Activated CD4-positive, alpha-beta T cell treated with anti-CD3 and anti-CD28 coated beads, Interleukin-2, amount 50 U/mL, for 1 hour (primary cell): ENCODE measurements at places on chromosomes 7 and 10.

GRCh38 chr7:124914298-124914697, 15.3 kb downstream of the POT1 start:
- no peak for DNase-seq

- no peak for DNase-seq
Observed at GRCh38 chr7:22564511-22565045, 64.6 kb upstream of the STEAP1B start.

DNA sequence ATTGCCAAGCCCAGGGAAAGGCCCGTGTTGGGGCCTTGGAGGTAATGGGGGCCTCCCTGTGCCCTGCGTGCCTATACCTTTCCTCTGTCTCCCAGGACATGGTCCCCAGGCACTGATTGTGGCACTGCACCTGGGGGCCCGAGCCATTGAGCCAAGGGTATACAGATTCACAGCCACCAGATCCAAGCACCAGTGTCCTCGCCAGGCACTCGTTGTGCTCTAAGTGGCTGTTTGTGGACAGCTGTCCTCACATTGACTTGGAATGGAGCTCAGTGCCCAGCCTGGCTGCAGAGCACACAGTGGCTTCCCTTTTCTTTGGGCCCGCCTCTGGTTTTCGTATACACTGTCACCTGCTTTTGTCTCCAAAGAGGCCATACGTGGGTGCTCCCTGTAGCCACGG, 72.0 kb upstream of the BTBD16 start:
- no peak for DNase-seq

GRCh38 chr7:51366930-51367613, 50.5 kb upstream of the COBL start:
- no peak for DNase-seq

- DNase-seq: no peak
Observed at GRCh38 chr7:924541-925231, 29.8 kb downstream of the ADAP1 start.

GRCh38 chr10:12720217-12720981, 281.1 kb downstream of the CCDC3 start:
- DNase-seq: no peak

DNA sequence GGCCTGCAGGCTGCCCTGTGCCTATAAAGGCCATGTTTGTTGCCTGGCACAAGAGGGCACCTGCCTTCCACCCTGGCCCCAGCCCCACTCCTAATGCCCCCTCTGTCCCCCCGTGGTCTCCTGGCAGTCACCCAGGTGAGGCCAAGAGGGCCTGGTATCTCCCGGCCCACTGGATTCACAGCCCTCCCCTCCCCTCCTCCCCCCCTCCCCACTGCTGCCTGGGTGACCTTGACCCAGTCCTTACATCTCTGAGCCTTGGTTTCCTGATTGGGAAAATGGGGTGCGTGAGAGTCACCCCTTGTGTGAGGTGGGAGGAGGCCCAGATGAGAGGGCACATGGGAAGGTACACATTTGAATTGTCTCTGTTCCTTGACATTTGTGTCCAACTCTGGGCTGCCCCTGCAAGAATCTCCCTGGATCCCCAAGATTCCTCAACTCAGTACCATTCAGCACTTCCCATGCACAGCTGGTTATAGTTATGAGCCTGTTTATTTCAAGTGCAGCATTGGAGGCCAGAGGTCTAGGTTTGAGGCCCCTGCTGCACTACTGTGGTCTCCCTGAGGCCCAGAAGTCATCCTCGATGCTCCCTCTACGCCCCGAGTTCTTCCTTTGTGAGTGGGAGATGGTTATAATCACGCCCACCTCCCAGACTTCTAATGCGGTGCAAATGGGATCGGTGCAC, 58.9 kb downstream of the TMEM270 start:
- DNase-seq: no peak

DNA sequence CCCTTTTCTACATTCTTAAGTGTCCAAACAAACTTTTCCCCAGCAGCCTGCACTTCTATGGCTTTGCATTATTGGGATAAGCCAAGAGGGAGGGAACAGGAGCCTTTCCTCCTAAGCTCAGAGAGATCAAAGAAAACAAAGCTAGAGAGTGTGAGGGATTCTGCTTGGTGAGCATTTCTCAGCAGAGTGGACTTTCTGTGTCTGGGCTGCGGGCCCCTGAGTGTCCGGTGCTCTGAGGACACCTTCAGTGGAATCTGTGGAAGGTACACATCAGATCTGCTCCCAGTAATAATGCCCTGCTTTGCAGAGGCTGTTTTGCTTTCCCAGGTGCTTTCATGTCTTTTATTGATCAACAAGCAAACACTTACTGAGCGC, 50.2 kb downstream of the KCNMA1 start:
- no peak for DNase-seq

- no peak for DNase-seq
Observed at GRCh38 chr10:63899673-63900300, 378.6 kb downstream of the REEP3 start.

DNA sequence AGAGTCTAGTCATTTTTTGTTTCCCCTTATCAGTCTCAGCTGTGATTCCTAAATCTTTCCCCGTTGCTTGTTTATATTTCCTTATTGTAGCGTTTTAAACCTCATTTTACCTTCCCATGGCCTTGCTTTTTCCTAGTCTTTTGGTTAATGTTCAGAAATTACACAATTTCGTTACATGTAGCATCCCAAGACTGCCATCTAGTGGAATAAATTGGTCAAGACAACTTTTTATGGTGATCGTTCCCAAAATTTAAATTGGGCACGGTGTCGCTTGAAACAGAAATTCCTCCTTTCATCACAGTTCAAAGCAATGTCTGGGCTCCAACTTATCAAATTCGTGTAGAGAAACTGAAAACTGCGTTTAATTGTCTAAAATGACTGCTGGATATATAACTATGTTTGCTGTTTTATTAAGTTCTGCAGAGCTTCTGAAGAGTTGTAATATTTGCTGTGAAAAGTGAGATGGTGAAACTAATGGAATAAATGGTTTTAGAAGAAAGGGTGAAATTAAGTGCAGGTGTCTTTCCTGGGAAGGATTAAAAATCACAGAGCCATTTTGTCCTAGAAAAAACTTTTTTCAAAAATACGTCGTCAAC, 370.2 kb downstream of the PHF14 start:
- DNase-seq: no peak

- no peak for DNase-seq
Observed at GRCh38 chr10:99630433-99630832, 10.2 kb upstream of the SLC25A28 start.

GRCh38 chr10:72109636-72110157, 21.3 kb upstream of the SPOCK2 start:
- no peak for DNase-seq

GRCh38 chr10:33326933-33327332, 7.5 kb downstream of the NRP1 start:
- DNase-seq: no peak

- DNase-seq: no peak
Observed at GRCh38 chr10:63458177-63458576, 7.6 kb downstream of the JMJD1C start.

GRCh38 chr10:17742918-17743317, 9.1 kb upstream of the TMEM236 start:
- DNase-seq: peak; percentile 69

DNA sequence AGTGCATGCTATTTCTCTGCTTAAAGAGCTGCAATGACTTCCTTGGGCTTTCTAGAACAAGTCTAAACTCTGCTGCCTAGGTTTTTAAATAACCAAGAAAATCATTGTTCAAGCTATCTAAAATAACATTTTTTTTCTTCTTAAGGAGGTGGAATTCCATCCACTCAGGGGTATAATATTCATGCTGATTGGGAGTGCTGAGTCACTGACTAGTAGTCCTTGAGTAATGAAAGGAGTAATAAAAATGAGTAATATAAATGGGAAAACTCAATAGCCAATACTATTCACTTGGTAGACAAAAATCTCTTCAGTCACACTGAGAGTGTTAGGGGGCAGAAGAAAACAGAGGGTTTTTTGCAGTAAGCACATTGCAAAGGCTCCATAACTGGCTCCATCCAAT, 72.0 kb downstream of the GFRA1 start:
- no peak for DNase-seq

DNA sequence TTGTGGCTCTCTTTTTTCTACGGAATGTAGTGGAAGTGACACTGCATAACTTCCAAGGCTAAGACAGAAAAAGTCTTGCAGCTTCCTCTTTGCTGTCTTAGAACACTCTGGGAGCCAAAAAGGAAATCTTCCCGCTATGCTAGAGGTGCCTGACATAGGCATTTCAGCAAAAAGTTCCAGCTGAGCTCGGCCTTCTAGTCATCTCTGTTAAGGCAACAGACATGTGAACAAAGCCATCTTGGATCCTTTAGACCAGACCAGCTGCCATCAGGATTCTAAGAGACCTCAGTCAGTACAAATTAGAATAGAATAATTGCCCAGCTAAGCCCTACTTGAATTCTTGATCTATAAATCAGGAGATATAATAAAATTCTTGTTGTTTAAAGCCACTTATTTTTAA, 16.3 kb upstream of the COL1A2 start:
- DNase-seq: no peak

- no peak for DNase-seq
Observed at GRCh38 chr7:47807126-47807525, 141.1 kb downstream of the PKD1L1 start.

DNA sequence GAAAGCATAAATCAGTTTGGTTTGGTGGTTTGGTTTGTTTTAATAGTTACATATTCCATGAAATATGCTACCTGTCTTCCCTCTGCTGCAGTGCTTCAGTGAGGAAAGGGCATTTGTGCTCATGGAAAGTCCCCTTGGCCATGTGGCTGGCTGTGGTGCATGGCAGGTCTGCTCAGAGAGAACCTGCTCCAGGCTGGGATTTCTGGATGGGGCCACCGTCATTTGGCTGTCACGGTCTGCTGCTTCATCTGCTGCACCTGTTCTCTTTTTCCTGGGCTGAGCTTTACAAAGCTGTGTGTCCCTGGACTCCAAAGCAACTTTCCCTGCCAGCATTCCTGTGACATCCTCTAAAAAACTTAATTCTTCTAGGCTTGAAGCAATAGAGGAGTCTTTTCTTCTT, 8.9 kb downstream of the CDK14 start:
- DNase-seq: no peak

- DNase-seq: no peak
Observed at GRCh38 chr10:33183655-33184054, 150.8 kb downstream of the NRP1 start.

DNA sequence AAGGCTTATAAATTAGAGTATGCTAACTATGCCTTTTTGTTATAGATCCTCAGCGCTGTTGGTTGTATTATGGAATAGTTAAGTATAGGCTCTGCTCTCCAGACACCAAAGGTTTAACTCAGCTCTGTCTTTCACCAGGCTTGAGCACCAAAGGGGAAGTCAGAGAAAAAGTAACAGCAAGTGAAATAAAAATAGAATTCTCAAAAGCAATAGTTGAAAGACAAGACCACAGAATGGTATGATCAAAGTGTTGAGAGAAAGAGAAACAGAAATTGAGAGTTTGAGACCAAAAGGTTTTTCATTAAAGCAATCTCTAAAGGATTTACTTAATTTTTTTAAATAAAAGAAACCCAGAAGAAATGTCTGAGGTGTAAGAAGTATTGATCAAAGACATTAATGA, 529.8 kb upstream of the C7orf33 start:
- DNase-seq: no peak

DNA sequence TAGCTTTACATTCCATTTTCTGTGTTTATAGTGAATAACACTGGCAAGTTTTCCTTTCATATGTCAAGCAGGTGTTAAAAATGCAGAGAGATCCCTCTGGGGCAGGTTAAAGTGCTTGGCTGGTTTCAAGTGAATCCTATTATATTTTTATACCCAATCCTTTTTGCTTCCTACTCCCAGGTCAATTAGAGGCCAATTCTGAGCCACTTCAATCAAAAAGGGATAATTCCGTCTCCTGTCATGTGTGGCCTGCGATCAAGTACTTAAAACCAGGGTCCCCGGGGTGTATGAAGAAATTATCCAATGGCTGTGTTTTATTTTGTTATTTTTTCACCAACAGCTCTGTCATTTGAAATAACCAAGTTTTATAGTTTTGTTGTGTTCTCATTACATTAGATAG, 313.2 kb downstream of the PRPF18 start:
- no peak for DNase-seq

GRCh38 chr7:44914992-44915607, 29.8 kb upstream of the PURB start:
- peak; percentile 64 for DNase-seq

- no peak for DNase-seq
Observed at GRCh38 chr7:38195804-38196595, 18.0 kb downstream of the STARD3NL start.

- DNase-seq: no peak
Observed at GRCh38 chr7:66399566-66399965, 194.4 kb downstream of the TPST1 start.

GRCh38 chr7:84529480-84530205, 335.1 kb upstream of the SEMA3A start:
- no peak for DNase-seq

GRCh38 chr7:122166740-122167139, 22.7 kb upstream of the AASS start:
- DNase-seq: no peak

DNA sequence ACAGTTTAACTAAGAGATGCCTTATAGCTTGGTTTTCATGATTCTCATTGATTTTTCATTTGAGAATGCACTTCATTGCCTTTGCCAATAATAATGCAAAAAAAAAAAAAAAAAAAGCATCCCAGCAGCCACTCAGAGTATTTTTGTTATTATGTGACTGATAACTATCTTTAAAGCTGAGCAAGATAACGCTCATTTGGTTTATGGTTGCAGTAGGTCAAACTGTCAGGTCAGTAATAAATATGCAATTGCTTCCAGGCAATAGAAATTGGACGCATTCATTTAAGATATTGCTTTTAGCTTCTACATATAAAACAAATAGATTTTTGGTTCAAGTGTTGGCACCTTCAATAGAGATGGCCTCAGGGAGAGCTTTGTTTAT, 215.1 kb downstream of the PRPF18 start:
- no peak for DNase-seq

- no peak for DNase-seq
Observed at GRCh38 chr7:98992076-98992475, 113.7 kb downstream of the TRRAP start.

DNA sequence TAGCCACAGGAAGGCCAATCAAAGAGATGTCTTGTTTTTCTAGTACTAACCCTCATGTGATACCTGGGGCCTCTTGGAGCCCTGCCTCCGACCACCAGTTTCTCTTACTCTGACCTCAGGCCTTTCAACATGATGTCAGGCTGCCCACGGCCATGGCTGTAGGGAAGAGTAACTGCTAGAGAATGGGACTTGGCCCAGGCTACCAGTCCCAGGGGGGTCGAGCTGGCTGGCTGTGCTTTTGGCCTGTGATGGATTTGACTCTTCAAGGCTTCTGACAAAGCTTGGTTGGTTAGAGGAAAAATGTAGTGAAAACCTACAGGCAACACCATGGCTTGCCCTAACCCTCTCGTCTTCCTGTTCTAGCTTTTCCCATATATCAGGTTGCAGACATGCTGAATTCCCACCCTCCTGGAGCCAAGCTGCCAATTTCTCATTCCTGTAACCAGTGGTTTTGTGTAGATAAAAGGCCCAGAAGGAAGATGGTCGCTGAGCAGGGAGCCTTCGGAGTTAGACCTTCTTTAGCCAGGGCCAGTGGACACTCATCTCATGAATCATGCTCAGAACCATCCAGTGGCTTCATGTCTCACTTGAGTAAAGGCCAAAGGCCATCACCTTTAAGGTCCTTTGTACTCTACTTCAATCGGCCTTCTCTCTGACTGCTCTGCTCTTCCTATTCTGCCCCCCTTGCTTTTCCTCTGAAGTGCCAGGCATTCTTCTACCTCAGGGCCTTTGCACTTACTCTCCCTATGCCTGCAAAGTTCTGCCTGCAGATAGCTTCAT, 19.7 kb downstream of the SUFU start:
- no peak for DNase-seq
